ENCODE measurements at places on chromosomes 3 and 15.

GRCh38 chr3:14299767-14300166, 102.6 kb upstream of the SLC6A6 start:
- DNase-seq, result no peak

- no peak for DNase-seq
Observed at GRCh38 chr3:134796281-134797056, 1.4 kb downstream of the EPHB1 start.

GRCh38 chr3:157914882-157915281, 191.3 kb downstream of the SHOX2 start:
- DNase-seq, result no peak

GRCh38 chr15:85047271-85047948, 65.8 kb downstream of the PDE8A start:
- DNase-seq, result no peak

DNA sequence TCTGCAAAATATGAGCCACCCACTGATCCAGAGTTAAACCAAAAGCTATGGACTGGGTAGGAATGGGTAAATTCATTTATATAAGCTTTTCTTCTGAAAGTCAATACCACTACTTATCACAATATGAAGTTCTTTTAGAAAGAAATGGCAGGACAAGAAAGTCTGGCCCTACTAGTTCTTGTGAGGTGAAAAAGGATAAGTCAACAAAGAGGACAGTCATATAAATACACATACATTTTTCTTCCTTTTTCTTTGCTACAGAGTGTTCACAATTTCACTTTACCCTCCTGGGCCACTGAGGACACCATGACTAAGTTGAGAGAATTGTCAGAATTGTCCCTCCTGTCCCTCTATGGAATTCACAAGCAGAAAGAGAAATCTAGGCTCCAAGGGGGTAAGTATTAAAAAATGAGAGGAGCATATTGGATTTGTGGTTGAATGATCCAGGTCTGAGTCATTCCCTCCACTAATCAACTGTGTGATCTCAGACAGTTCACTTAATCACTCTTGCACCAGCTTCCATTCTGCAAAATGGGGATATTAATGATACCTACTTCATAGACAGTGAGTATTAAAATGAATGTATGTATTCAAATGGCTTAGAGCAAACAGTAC, 27.6 kb downstream of the ACP3 start:
- DNase-seq, result no peak

DNA sequence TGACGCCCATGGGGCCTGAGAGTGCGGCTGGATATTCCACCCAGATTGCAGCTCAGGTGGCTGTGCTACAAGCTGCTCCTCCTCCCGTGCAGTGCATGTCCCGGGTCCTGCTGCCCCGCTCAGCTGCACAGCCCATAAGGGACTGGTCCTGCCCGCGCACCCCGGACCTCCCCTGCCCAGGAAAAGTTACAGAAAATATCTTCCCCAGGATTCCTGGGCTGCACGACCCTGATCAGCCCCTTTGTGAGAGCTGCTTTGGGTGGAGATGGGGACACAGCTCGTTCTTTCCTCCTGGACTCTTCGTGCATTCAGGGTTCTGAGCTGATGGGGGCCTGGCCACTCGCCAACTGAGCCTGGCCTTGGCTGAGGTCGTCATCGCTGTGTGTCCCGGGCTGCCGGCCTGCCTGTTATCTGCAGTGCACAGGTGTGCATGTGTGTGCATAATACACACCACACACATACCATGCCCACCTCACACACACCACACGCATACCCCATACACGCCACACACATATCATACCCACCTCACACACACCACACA, 28.8 kb downstream of the APBA2 start:
- no peak for DNase-seq

GRCh38 chr15:99385005-99385669, 133.9 kb downstream of the LRRC28 start:
- DNase-seq, result no peak

GRCh38 chr3:66441129-66441528, 59.7 kb downstream of the LRIG1 start:
- no peak for DNase-seq

DNA sequence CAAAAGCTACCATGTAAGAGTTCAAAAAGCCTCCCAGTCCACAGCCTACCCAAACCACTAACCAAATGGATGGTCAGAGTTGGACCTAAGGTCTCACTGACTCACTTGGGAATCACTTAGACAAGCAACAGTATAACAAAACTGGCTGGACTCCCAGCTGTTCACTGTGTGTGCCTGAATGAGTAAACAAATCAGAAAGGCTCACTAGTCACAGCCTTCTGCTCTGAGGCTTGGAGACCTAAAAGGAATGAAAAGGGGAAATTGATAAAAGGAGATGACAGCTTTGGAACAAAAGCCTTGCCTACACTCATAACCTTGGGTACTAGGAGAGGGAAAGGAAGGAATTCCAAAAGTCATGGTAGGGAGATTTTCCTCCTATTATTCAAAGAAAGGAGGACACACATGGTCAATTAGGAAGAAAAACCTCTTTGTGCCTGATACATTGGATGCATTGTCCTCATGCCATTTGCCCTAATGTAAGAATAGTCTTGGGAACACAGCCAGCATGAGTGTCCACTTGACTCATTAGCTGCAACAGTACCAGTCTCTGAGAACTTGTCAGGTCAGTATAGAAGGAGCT, 92.3 kb downstream of the FRMD5 start:
- no peak for DNase-seq

DNA sequence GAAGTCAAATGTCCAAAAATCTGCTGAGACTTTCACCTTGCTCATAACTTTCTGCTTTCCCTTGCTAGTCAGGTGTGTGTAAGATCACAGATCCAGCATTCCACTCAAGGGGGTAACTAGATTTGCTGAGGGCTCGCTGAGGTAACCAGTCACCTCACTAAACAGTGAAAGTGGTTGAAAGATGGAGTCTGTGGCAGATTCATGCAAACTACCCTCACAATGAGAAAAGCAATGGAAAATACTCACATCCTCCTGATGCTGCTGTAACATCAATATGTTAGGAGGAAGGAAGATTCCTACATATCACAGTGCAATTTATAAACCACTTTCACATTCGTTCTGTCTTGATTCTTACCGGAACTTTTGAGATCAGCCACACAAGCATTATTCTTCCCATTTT, 174.3 kb upstream of the BCL6 start:
- DNase-seq, result no peak

DNA sequence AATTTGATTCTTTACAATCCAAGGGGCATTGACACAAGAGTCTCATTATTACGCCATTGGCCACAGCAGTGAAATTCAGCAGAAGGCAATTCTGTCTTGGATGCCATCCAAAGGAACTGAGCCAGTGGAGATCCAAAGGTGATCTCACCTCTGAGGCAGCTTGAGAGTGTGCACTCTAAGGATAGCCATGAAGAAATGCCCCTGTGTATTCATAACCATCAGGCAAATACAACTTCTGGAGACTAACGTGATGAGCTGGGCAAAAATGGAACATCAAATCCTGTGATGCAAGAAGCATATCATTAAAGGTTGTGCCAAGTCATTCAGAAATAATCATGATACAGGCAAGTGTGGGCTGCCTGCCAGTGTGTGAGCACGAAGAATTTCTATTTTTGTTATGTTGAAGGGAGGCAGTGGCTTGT, 41.4 kb downstream of the ROBO2 start:
- no peak for DNase-seq

DNA sequence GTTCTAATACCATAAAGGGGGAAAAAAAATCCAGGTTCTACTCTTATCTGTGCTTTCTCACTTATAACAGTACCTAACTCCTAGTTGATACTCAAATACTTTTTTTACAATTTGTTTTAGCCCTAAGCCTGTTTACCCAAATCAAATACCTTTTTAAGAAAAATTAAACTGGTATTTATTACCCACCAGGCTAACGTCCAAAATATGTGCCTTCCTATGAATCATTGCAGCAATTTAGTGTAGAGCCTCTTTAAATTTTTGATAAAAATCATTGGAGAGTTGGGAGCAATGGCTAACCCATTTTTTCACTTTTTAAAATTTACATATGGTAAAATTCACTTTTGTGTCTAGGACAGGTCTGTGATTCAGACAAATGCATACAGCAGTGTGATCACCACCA, 27.9 kb downstream of the FILIP1L start:
- DNase-seq, result no peak

GRCh38 chr15:101676921-101677329, 24.7 kb upstream of the TM2D3 start:
- no peak for DNase-seq

- DNase-seq, result peak; percentile 66
Observed at GRCh38 chr15:31280046-31280830, 46.4 kb upstream of the KLF13 start.

DNA sequence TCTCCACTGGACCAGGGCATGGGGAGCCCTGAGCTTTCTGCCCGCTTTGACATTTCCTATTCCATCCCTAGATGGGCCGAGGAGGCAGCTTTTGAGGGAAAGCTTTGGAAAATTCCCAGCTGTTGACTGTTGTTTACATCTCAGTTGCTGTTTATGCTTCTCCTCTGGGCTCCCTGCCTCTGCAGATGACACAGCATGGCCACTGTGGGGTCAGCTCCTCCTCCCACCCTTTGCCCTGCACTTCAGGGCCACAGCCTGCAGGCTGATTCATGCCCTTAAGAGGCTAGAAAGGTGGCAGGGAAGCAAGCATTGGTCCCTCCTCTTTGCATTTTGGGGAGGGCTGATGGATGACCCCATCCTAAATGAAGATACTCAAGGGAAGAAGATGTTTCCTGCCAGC, 8.5 kb upstream of the CTXND1 start:
- no peak for DNase-seq

GRCh38 chr15:64014995-64015394, 31.3 kb downstream of the DAPK2 start:
- DNase-seq, result no peak

DNA sequence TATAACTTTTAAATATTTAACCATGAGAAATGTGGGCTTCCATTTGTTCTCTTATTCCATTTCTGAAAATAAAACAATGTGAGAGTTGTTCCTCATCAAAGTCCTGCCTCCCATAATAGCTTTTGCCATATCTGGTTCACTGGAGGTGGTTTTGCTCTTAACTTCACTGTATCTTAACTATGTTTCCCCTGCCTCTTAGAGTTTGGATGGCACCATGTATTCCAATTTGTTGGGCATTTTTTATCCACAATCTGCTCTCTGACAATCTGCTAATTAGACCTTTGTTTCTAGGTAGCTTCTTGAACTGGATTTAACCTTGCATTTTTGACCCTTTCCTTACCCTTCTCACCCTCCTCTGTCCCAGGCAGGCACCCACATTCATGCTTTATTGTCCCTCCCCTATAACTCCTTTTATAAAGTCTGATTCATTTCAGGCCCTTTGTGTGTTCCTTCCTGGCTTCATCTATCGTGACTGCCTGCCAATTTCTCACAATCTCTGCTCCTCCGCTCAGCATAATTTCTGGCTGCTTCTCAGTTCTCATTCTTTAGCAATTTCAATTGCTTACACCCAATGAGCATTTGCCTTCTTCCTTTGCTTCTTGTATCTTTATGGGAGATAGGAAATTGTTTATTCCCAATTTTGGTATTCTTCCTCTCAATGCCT, 144.2 kb upstream of the ARHGEF26 start:
- no peak for DNase-seq

DNA sequence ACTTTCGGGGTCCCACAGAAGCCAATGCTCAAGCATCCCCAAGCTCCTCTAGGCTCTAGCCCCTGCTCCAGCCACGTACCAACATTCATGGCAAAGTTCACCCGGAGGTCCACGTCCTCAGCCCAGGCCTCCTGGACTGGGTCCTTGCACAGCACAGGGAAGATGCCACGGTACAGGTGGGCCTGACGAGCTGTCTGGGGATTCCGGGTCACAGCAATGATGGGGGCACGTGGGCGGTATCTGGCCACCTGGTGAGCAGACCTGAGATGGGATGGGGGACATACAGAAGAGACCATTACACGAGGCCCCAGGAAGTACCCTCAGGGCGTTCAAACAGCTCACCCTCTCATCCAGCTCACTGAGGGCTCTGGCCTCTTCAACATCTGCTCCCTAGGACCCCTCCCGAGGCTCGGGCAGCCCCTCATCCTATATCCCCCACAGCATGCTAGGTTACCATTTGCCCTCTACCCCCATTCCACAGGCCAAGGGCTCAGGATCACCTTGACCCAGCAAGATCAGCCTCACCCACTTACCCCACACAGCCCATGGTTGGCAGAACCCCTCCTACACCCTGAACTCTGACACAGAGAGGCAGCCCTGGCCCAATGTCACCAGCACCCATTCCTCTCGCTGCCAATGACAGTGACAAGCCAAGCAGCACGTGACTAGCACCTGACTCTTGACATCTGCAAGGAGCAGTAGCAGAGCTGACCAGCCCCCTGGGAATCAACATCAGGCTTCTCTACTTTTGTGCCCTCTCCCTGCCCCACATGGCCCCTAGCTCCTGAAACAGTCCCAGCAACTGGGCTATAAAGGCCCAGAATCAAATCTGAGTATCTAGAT, 3.0 kb upstream of the GRAMD2A start:
- DNase-seq, result no peak

- no peak for DNase-seq
Observed at GRCh38 chr15:51878446-51879386, 49.3 kb downstream of the TMOD3 start.

- no peak for DNase-seq
Observed at GRCh38 chr15:39944726-39945125, 10.8 kb downstream of the EIF2AK4 start.

GRCh38 chr15:35173444-35174118, 88.5 kb upstream of the NANOGP8 start:
- no peak for DNase-seq

- DNase-seq, result no peak
Observed at GRCh38 chr15:62879770-62880169, 162.8 kb upstream of the TPM1 start.

DNA sequence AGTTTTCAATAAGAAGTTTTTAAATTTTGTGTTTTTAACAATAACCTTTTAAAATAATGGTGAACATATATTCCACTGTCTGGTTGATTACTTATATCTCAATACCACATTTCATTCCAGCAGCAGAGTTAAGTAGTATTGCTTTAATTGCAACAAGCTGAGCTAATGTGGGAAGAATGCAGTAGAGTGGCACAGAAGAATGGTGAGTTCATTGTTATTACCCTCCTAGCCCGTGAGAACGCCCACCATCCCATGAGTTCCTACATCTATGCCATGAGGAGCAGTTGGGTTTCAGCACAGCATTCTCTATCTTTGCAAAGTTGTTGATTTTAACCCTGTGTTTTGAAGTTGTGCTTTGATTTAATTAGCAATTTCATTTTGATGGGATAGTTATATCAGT, 17.8 kb upstream of the NR2E3 start:
- DNase-seq, result no peak

DNA sequence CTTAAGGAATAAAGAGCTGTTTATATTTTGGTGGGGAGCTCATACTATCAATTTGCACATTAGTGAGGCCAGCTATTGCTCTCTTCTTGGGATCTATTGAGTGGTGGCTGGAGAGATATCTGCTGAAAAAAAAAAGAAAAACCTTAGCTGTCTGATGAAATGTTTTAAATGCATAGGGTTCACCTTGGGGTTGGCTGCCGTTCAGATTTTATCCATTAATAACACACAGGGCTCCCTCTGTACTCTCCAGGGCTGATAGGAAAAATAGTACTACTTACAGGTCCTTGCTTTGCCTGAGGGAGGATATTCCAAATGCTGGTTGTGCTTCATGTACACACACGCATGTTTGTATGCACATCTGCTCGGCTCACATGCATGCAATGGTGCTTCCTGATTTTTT, 803.7 kb downstream of the MCTP2 start:
- DNase-seq, result no peak

GRCh38 chr3:61742006-61742405, 180.6 kb downstream of the PTPRG start:
- no peak for DNase-seq

- no peak for DNase-seq
Observed at GRCh38 chr3:145857956-145858355, 303.0 kb downstream of the PLOD2 start.

- DNase-seq, result no peak
Observed at GRCh38 chr15:86743283-86743903, 663.7 kb downstream of the AGBL1 start.

Measured in NCI-H1436 treated with DMSO at 0.1 percent for 48 hours (cell line).